Urinary bladder (tissue), 4 donors: ENCODE measurements at places on chromosomes 2 and 18. TPM values are rescaled to one million over a fixed set of nuclear protein-coding genes. Genes with fewer than 3 reads are reported as not detected.

ANKRD29 gene
- 11.7 TPM for total RNA-seq

SERPINB11 gene
- 3.5 TPM for total RNA-seq

PHOSPHO2 gene
- total RNA-seq = 15.8 TPM

GRCh38 chr2:238888781-238889180 is 40.9 kb downstream of the TWIST2 start:
- DNase-seq = no peak

DNA sequence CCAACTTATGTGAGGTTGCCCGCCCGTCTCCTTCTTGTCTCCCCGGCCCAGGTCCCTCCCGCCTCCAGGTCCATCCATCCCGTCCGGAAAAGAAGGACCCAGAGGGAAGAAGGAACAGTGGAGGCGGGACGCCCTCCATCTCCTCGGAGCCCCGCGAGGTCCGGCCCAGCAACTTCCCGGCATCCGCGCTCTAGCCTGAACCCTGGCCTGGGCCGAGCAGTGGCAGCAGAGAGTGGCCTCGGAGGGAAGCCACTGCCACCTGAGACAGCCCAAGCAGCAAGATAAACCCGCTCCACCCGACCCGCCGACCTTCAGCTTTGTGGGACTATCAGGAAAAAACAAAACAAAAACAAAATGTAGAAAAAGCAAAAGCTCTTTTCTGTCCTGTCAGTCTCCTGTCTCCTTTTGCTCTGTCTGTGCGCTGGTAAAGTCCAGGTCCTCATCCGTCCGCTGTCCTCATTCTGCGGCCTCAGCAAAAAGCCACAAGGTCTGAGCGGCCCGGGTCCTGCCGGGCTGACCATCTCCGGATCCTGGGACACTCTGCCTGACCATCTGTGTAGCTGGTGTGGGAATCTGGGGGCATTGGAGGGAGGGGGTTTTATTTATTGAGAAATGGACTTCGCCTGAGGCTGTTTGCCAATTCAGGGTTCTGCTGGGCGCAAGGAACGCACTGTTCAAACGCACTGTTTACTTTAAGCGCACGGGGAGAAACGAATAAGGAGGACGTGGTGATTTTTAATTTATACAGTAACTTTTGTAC is 3.1 kb downstream of the DLX1 start:
- DNase-seq = no peak

DNA sequence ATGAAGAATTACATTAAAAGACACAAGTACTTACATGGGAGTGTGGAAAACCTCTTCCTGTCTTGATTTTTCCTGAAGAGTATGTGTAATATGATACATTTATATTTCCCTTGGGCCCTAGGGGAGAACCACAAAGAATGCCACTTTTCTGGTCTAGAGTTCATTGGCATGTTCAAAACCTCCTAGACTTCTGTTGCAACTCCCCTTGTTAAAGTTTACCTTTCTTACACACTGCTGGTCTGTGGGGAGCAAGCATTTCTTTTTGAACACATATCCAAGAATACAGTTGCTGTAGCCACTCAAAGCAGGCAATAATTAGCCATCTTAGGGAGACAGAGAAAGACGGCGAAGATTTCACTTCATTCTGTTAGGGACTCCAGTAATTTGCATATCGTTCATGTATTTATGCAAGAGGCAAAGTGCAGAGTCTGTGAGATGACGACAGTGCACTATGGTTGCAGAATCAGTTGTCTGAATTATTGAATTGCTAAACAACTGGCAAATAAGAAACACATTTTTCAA is 103.5 kb downstream of the NOL4 start:
- peak; percentile 50 for DNase-seq

GRCh38 chr18:74512321-74513053 is 16.3 kb downstream of the CNDP2 start:
- no peak for DNase-seq

DNA sequence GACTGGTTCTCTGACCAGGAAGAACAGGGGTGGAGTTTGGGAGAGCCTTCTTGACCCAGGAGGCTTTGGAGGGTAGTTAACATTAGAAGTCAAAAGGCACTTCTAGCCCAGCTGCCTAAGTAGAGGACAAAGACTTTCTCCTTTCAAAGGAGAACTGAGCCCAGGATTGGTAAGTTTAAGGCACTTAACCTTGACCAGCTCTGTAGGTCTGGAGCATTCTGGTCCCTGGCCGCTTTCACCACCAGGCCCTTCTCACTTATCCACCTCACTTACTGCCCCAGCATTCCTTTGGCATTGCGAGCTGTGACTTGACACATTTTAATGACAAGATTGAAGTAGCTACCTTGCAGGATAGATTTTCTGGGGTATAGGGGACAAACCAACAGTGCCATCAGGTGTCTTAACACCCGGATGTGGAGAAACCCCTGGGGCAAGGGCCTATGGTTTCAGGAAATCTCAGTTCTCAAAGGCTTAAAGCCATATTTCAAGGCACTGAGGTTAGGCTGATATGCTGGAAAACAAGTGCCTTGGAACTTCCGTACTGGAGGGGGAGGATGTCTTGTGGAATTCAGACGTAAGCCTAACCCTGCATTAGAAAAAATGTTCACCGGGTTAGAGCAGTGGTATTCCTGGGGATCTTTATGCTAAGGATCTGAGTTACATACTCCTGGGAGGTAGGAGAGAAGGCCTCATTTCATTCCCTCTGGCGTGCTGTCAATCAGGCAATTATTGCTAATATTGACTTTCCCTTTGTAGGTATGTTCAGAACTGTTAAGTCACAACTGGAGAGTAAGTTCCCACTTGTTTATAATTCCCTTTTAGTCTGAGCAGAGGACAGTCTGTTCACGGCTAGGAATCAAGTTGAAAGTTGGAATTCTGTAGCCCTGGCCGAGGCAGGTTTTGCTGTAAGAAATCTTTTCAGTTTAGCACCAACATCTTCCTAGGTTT is 4.3 kb downstream of the C2orf68 start:
- DNase-seq = no peak

DNA sequence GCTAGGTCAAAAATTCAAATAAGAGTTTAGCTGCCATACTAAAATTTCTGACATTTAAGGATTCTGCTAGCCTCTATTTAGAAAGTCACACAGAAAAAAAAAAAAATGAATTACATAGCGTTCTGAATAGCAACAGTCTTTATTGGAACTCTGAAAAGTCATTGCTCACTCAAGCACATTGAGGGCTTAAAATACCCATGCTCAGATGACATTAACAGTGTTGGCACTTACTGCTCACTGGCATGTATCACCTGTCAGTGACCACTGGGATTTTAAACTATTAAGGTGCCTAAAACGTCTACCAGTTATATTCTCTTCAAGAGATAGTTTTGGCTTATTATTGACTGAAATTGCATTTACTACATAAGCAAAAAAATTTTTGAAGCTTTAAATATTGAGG is 468.0 kb upstream of the SPHKAP start:
- DNase-seq = no peak

DNA sequence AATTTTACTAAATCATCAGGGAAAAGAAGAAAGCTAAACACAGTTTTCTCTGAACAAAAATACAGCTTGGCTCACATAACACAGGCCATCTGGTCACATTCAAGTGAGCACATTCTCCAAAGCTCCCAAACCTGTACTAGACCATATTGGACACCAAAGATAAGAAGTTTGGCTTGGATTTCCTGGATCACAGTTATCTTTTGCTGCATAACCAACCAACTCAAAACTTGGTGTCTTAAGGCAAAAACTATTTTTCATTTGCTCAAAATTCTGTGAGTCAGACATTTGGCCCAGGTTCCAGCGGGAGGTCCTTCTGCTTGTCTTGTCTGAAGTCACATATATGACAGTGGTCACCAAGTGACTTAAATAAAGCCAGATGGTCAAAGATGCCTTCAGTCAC is 83.2 kb downstream of the GYPC start:
- no peak for DNase-seq

GRCh38 chr2:32965523-32966171 is 18.9 kb downstream of the LTBP1 start:
- no peak for DNase-seq

DNA sequence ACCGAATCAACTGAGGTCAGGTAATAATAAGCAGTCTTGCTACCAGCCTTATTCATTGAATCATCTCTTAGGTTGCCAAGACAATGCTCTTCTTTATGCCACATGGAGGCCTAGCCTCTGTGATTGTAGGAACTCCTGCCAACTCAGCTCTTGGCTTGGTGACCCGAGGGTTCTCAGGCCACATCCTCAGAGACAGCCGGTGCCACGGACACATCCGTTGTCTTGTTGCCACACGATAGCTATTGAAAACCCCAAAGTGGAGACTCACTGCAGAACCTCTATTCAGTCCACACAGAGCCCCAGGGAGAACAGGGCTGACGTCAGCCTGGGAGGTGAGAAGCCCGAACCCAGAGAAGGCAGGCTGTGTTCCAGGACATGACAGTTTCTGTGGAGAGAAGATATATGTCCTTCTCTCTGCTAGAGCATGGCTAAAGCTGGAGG is 53.5 kb upstream of the TGFA start:
- DNase-seq = no peak

DNA sequence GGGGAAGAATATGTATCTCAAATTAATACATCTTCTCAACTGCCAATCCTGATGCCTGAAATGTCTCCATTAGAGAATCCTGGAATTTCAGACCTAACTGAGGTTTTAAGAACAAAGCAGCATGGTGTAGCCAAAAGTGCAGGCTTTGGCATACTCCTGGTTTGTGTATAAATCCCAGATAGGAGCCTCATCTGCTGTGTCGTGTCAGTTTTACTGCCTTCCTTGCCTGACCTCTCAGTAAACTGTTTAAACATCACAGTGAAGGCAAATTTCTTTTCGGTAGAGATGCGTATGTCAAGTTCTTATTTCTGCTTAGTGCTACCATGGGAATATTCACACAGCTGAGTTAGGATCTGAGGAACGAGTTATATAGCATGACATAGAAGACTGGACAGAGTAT is 7.3 kb downstream of the SCG2 start:
- DNase-seq = no peak

DNA sequence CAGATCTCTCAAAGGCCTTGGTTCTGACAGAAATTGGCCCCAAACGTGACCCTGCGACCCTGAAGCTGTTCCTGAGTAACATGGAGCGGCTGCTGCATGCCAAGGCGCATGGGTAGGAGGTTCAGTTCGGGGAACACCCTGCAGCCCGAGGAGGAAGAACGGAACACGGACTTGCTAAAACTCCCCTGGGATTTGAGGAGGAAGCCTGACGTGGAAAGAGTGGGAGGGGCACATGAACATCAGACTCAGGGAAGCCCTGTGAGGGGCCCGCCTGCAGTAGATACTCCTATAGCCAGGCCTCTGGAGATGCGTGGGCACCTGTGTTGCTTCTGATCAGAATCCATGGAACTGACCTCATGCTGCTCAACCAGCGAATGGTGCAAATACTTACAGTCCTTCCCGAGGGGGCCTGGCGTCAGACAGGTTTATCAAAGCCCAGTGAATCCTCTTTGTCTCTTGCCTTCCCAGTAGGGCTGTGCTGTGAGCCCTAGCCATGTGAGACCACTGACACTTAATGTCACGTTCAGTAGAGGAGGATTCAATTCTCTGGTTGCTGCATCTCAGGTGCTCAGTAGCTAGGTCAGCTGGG is 46.8 kb downstream of the IMPA2 start:
- no peak for DNase-seq

DNA sequence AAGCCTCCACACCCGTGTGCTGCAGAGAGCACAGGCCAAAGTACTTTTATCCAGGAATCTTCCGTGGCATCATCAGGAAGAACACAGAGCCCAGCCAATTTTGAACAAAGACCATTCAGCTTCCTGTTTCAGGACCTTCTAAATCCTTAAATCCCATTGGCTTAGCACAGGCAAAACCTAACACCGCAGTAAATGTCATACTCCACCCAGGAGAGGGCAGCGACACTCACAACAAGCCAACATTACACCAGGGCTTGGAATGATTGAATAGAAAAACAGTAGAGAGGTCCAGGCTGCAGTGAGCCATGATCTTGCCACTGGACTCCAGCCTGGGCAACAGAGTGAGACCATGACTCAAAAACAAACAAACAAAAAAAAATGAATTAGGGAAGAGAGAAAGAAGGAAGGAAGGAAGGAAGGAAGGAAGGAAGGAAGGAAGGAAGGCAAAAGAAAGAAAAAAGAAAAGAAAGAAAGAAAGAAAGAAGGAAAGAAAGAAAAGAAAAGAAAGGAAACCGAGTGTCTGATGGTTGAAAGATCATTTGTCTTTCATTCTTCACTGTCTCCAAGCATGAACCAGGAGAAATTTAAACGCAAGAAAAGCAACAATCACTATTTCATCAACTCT is 144.6 kb upstream of the SATB2 start:
- DNase-seq = no peak

DNA sequence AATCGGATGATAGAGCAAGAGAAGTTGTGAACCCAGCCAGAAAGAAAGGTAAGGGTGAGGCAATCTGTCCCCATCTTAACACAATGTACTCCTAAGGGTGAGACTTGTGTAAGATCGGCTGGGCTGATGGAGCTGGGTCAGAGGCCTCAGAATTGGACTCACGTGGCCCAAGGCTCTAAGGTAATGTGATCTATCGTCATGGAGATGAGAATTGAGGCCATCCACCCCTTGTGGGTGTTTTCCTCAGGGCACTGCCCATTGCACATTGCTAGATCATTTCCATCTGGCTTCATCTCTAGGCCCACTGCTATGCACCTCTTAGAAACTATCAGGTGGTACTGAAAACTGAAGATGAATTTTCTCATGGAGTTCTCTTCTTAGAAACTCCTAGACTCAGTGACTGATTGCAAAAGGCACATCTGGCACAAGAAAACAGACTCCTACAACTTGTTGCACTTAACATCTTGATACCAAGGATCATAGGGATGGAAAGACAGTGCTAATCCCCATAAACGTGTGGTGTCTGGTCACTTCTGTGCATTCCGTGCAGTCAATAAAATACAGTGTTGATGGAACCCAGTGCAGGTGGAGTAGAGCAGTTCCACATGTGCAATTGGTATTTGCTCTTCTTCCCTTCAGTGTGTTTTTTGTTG is 228.9 kb upstream of the FOSL2 start:
- DNase-seq = no peak

DNA sequence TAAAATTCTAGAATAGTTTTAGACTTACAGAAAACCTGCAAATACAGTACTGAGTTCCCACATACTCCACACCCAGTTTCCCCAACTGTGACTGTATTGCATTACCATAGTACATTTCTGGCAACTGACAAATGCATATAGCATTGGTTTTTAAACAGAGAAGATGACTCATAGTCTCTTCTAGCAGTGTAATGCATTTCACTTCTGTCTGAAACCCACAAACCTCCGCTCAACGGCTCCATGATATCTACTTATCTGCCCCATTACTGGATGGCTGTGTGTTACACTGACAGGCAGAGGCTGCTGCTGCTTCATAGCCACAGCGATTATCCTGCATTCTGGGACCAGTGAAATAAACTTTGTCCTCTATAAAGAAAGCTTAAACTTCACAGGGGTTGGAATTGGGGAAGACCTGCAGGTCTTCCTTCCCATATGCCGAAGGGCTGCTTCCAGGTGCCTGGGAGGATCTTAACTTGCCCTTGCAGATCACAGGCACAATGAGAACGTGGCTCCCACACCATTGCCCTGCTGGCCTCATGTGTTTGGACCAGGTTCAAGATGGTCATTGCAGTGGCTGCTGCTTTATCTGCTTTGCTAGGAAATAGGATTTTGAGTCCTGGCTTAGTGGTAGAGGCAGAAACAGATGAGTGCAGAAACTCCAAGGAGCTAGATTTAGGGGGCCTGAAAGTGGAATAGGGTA is 742.6 kb upstream of the HS6ST1 start:
- DNase-seq = no peak

- no peak for DNase-seq
Observed at GRCh38 chr2:76975752-76976151, 546.4 kb downstream of the LRRTM4 start.
